Activated T-helper 9 cell treated with anti-CD3 and anti-CD28 coated beads, Interleukin-2, amount 50 U/mL, for 16 hours (primary cell): ENCODE measurements at places on chromosomes 13 and 19.

- no peak for DNase-seq
These were observed 63.0 kb upstream of the FLT1 start for GRCh38 chr13:28557725-28558520.

DNA sequence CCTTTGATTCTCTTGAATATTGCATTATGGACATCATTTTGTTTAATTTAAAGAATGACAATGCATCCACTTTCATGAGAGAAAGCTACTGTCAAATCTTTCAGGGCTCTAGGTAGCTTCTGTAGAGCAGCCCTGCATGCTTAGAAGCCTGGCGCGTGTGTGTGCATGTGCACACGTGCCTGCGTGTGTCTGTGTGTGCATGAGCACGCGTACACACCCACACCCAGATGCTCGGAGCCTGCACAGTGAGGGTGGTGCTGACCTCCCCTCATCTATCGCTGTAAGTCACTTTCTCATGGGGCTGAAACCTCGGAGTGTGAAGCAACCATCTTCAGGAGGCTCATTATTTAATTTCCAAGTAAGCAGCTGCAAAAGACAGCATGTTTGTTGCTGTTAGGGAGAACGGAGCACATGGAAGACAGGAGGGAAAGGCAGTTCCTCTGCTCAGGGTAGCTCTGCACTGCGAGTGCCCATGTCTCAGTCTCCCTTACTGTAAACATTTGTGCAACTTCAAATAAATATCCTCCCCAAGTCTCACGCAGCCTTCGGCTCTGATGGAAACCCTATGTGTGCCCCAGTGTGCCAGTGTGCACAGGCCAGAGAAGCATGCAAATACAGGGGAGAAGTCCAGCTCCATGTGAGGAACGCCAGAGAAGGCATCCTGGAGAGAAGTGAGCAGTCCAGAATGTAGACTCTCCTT is 22.8 kb downstream of the TSHZ3 start:
- no peak for DNase-seq

DNA sequence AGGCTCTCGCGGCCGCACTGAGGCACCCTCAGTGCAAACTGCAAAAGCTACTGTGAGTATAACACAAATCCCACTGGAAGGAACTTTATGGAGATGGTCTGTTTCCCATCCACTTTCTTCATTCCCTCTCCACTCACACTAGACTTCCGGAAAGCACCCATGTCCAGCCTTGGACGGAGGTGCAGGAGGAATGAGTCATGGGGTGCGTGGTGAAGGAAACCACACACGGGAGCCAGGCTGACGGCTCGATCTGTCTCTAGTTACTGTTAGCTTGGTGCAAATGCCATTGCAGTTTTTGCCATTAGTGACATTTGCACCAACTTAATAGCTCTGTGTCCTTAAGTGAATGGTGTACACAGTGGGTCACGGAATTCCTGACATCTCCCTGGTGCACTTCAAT is 14.6 kb downstream of the NLRP8 start:
- DNase-seq: no peak

- DNase-seq: no peak
These were observed 418.6 kb downstream of the UQCRFS1 start for GRCh38 chr19:28794301-28794700.

- DNase-seq: no peak
These were observed 326.7 kb downstream of the RBM26 start for GRCh38 chr13:79079351-79079839.

- DNase-seq: no peak
These were observed 17.2 kb downstream of the FGF21 start for GRCh38 chr19:48772503-48772953.
